GOT3 (cell line): ENCODE measurements at places on chromosomes 5 and 9.

DNA sequence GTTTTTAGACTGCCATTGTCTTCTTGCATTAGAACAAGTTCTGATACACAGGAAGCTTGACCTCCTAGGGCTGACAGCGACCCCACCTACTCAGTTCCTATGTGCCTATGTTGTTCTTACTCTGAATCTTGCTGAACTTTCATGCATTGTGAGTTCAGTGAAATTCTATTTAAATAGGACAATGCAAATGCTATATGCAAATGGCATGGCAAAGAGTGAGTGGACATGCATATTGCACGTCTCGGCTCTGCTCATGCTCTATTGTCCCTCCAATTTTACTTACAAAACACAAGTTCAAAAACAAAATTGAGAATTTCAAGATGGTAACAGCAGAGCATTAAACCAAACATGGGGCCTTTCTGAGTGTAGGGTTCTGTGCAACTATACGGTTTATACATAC is 5.3 kb upstream of the DCP2 start:
- no peak for DNase-seq

DNA sequence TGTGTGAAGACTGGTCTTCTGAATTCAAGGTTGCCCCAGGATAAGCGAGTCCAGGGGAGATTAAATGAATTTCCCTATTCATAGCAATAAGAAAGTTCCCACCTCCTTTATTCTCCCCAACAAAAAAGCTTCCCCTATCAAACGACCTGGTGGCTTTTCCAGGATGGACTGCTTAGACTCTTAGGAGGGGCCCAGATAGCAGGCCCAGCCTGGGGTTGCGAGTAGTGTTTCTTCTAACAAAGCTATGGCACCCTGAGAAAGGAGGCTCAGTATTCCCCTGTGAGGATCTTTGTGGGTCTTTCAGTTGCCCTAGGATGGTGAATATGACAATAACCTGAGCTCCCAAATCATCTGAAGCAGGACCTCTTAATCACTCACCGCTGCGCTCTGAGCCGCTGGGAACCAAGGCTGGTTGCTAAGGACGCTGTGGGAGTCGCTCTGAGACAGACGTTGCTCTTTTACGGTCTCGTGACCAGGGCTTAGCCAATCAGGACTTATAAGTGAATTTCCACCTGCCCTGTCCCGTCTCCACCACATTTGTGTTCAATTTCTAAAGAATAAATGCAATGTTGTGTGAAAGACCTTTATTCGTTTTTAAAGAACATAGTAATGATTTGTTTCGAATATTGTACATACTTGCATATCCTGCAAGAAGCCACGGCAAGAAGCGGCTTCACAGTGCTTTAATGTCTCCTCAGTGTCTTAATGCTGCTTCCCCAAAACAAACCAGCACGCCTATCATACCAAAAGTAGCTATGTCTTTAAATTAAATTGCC is at the start of gene TMEM232:
Gene TMEM232, minus strand, starts transcription at position 423 of the 776 bp plus-strand sequence. CDS start 59,319 bp downstream, outside the sequence.
- DNase-seq, result peak; percentile 30

GRCh38 chr9:1337169-1337568 is 287.0 kb downstream of the DMRT2 start:
- DNase-seq, result no peak

DNA sequence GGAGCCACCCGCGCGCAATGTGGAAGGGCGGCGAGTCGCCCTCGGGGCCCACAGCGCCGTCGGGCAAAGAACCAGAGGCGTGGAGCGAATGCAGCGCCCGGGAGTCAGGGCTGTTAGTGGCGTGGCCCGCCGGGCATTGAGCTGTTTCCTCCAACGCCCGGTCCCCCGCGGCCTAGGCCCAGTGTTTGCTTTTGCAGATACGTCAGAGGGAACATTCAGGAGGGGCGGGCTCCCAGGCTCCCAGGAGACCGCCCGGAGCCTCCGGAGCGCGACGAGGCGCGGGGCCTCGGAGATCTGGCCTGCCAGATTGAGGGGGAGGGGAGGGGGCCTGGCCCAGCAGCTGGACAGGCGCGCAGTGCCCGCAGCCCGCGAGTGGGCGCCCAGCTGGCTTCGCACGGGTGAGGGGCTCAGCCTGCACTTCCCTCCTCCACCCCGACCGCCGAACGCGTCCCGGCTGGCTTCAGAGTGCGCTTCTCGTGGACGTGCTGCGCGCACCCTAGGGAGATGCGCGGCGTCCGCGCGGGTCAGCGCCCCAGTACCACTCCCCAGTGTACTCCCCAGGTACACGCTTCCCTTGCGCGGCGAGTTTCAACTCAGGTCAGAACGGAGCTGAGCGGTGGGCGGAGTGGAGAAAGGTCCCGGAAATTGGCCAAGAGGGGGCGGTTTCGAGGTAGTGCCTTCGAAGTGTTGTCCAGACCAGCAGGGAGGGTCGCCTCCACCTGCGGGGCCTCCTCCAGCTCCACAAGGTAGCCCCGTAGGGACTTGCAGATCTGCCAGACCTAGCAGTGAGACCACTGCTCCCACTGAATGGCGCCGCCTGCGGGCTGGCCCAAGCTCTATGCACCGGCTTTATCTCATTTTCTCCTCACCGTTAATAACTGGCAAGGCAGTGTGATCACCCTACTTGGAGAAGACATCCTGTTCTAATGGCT is 130.4 kb downstream of the TMEM174 start:
- no peak for DNase-seq
